ENCODE measurements at places on chromosomes 2 and 18.

DNA sequence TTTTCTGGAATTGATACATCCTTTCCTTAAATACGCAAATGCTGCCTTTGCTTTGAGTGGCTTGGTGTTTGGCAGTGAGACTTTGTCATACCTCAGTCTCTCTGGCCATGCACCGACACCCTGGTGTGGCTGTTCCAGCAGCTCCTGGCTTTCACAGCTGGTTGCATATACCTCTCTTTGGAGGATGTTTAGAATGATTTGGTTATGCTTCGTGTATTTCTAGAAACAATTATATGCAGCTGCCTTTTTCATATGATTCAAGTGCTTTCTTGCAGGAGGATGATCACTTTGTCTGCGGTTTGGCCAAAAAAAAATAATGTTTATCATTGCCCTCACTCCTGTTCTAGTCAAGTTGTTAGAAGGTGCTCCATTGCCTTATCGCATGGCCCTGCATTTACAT is 95.0 kb upstream of the EML6 start:
- DNase-seq, result no peak

GRCh38 chr2:223884399-223884798 is 47.0 kb upstream of the AP1S3 start:
- no peak for DNase-seq

GRCh38 chr2:122007577-122007976 is 252.1 kb downstream of the TSN start:
- no peak for DNase-seq

DNA sequence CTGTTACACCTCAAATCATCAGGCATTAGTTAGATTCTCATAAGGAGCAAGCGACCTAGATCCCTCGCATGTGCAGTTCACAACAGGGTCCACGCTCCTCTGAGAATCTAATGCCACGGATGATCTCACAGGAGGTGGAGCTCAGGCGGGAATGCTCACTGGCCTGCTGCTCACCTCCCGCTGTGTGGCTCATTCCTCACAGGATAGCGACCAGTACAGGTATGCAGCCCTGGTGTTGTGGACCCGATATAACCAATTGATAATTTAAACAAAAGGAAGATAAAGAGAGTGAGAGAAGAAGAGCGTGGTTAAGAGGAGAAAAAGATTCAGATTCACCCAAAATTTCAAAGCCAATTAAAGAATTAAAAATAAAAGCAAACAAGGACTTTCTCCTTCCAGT is 20.8 kb downstream of the TLK1 start:
- DNase-seq, result no peak

Data from T-helper 9 cell (primary cell).